Endothelial cell (in vitro differentiated cells): ENCODE measurements at places on chromosomes 7 and 10. TPM values are rescaled to one million over a fixed set of nuclear protein-coding genes. Genes with fewer than 3 reads are reported as not detected.

Gene CLCN1
- total RNA-seq = not detected

Gene AKR1C2
- not detected for total RNA-seq

Gene ZNF282
- 40.0 TPM for total RNA-seq

Gene CDK5
- total RNA-seq = 26.7 TPM

Gene NPSR1
- total RNA-seq = not detected

Gene PLEKHS1
- not detected for total RNA-seq

Gene HOXA9
- 0.80 TPM for total RNA-seq

Gene ACBD5
- total RNA-seq = 14.8 TPM

Gene A1CF
- total RNA-seq = not detected

Gene CASP7
- 11.9 TPM for total RNA-seq

- H3K27ac ChIP-seq = no peak overlapping the region
- DNase-seq = no peak
- no peak overlapping the region for H3K4me3 ChIP-seq
- H3K36me3 ChIP-seq = no peaks in the 10 kb centered on the region
Measured at GRCh38 chr7:46999866-47000265, 582.0 kb downstream of the TNS3 start.

- peak; percentile 63 for DNase-seq
- peaks cover 36% of the 10 kb centered on the region for H3K4me1 ChIP-seq
- H3K27ac ChIP-seq = peak overlapping the region; percentile 99
Measured at GRCh38 chr7:8260871-8261694, 884 bp downstream of the ICA1 start.

DNA sequence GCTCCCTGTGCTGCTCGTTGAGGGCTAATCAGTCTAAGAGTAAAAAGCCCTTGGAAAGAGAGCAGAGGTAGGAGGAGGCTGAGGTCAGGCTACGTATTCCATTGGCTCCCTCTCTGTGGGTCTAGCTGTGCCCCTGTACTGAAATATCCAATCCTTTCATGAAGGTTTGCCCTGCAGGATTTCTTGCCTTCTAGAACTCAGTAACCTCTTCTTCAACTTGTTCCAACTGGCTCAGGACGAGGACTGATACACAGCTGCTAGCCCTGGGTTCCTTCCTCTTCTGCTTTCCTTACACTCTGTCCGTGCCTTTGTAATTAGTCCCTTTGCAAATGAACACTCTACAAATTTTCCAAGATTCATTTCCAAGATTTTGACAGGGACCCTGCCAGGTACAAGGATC is 560.5 kb downstream of the ACTR3B start:
- H3K4me1 ChIP-seq = no peaks in the 10 kb centered on the region
- H3K27ac ChIP-seq = no peak overlapping the region
- H3K4me3 ChIP-seq = no peak overlapping the region

- H3K4me3 ChIP-seq = no peak overlapping the region
- H3K27me3 ChIP-seq = no peaks in the 10 kb centered on the region
- no peak overlapping the region for H3K27ac ChIP-seq
- H3K36me3 ChIP-seq = no peaks in the 10 kb centered on the region
- DNase-seq = no peak
Measured at GRCh38 chr10:7135188-7135587, 275.6 kb downstream of the SFMBT2 start.

GRCh38 chr7:19920705-19921104 is 147.3 kb upstream of the TMEM196 start:
- H3K4me3 ChIP-seq = no peak overlapping the region
- H3K4me1 ChIP-seq = no peaks in the 10 kb centered on the region
- H3K27me3 ChIP-seq = peaks cover 2% of the 10 kb centered on the region

- no peak for DNase-seq
- peaks cover 30% of the 10 kb centered on the region for H3K27me3 ChIP-seq
- H3K4me1 ChIP-seq = peaks cover 53% of the 10 kb centered on the region
- peaks cover 64% of the 10 kb centered on the region for H3K36me3 ChIP-seq
Measured at GRCh38 chr10:119344381-119344780, 137.0 kb downstream of the GRK5 start.

GRCh38 chr10:90845726-90846125 is 12.1 kb downstream of the HTR7 start:
- H3K4me3 ChIP-seq = no peak overlapping the region
- H3K27me3 ChIP-seq = no peaks in the 10 kb centered on the region
- no peak overlapping the region for H3K27ac ChIP-seq
- H3K36me3 ChIP-seq = peaks cover 9% of the 10 kb centered on the region

DNA sequence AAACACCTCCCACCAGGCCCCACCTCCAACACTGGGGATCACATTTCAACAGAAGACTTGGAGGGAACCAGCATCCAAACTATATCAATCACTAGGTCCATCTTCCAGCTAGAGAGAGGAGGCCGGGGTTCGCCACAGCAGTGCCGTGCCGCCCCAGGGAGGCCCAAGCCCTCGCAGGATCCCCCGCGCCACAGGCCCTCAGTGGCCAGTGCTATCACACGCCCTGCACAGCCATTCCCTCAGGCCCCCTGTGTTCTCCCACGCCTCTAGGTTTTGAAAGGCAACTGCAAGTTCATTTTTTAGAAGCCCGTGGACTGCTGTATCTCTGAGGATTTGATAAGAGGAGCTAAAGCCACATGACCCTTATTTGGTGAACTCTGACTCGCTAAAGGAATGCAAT is 136.4 kb downstream of the OAT start:
- no peaks in the 10 kb centered on the region for H3K4me1 ChIP-seq
- no peak overlapping the region for H3K27ac ChIP-seq
- peaks cover 7% of the 10 kb centered on the region for H3K27me3 ChIP-seq
- DNase-seq = no peak

DNA sequence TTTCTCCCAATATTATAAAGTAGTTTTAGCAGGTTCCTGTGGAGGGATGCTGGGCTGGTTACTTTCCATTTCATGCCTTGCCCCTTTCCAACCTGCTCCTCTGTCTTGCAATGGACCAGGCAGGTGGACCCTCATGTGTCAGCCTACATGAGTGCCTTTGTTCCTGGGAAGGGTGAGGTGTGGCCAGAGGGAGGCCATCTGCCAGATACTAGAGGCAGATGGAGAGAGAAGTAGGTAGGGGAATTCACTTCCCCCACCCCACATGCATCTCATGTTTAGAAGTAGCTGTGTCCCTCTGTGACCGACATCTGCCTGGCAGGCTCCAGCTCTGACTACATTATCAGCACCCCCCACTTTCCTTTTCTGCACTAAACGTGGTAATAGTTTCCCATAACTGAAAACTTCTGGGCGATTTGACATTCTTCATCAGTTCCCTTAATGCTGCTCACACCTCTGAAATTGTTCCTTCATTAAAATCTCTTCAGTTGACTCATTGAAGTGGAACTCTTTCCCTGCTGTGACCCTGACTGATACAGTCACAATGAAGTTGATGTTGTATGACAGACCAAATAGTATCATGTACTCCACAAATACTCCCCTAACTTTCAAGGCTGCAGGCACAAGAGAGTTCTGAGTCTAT is 396.3 kb upstream of the FZD8 start:
- no peaks in the 10 kb centered on the region for H3K27me3 ChIP-seq
- no peaks in the 10 kb centered on the region for H3K4me1 ChIP-seq
- H3K4me3 ChIP-seq = no peak overlapping the region

DNA sequence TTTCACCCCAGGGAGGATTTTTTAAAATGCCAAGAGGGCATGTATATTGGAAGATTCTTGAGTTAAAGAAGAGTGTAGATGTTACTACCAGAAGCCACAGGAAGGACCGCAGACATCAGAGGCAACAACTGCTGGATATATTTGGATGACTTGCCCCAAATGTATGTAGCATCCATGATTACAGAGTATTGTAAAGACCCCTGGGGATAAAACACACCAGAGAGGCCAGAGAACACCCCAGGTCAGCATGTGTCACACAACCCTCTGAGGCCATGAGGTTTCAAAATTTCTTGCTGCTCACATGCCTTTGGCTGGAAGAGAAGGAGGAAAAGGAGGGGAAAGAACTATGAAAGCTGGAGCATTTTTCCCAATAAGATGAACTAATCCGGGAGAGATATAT is 108.0 kb upstream of the LSM8 start:
- no peak overlapping the region for H3K27ac ChIP-seq
- H3K27me3 ChIP-seq = no peaks in the 10 kb centered on the region
- no peaks in the 10 kb centered on the region for H3K36me3 ChIP-seq
- H3K4me3 ChIP-seq = no peak overlapping the region
- DNase-seq = no peak
- no peaks in the 10 kb centered on the region for H3K4me1 ChIP-seq

- peaks cover 4% of the 10 kb centered on the region for H3K36me3 ChIP-seq
- DNase-seq = no peak
Measured at GRCh38 chr10:69624245-69624786, 5.7 kb upstream of the FAM241B start.

- no peak overlapping the region for H3K4me3 ChIP-seq
- no peaks in the 10 kb centered on the region for H3K4me1 ChIP-seq
- H3K36me3 ChIP-seq = no peaks in the 10 kb centered on the region
- no peaks in the 10 kb centered on the region for H3K27me3 ChIP-seq
Measured at GRCh38 chr10:20443094-20443493, 454.0 kb downstream of the NEBL start.

GRCh38 chr10:118668228-118668952 is 72.9 kb upstream of the PRLHR start:
- H3K27me3 ChIP-seq = no peaks in the 10 kb centered on the region
- no peak overlapping the region for H3K27ac ChIP-seq
- no peaks in the 10 kb centered on the region for H3K4me1 ChIP-seq

- no peak overlapping the region for H3K4me3 ChIP-seq
- no peaks in the 10 kb centered on the region for H3K27me3 ChIP-seq
- no peak overlapping the region for H3K27ac ChIP-seq
- H3K36me3 ChIP-seq = no peaks in the 10 kb centered on the region
- DNase-seq = no peak
Measured at GRCh38 chr10:88617772-88618300, 31.3 kb downstream of the LIPJ start.

GRCh38 chr7:95421847-95422444 is 12.9 kb downstream of the PON2 start:
- peaks cover 28% of the 10 kb centered on the region for H3K4me1 ChIP-seq
- peak overlapping the region; percentile 79 for H3K27ac ChIP-seq
- H3K36me3 ChIP-seq = peaks cover 22% of the 10 kb centered on the region
- peaks cover 2% of the 10 kb centered on the region for H3K27me3 ChIP-seq
- H3K4me3 ChIP-seq = no peak overlapping the region
- no peak for DNase-seq

GRCh38 chr7:32164341-32164996 is 94.3 kb upstream of the PDE1C start:
- peaks cover 4% of the 10 kb centered on the region for H3K4me1 ChIP-seq
- no peak overlapping the region for H3K4me3 ChIP-seq
- no peak overlapping the region for H3K27ac ChIP-seq
- no peak for DNase-seq

- H3K4me3 ChIP-seq = no peak overlapping the region
- DNase-seq = no peak
- no peaks in the 10 kb centered on the region for H3K27me3 ChIP-seq
- H3K4me1 ChIP-seq = peaks cover 46% of the 10 kb centered on the region
- no peak overlapping the region for H3K27ac ChIP-seq
Measured at GRCh38 chr7:107994421-107995030, 8.4 kb downstream of the LAMB1 start.

DNA sequence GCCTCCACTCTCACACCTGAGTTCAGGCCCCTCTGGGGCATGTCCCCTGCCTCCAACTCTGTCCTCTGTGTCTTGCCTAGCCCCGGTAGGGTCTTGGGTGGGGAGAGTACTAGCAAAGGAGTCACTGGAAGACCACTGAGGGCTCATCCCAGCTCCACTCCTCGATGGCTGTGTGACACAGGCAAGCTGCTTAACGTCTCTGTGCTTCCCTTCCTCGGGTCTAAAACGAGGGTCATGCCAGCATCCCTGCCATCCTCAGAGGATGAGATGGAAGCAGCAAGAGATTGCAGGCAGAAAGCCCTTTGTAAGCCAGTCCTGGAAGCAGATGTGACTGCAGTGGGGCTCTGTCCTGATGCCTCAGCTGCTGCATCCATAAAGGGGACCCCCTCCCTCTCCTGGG is 15.2 kb upstream of the C10orf105 start:
- H3K27me3 ChIP-seq = peaks cover 3% of the 10 kb centered on the region
- H3K36me3 ChIP-seq = no peaks in the 10 kb centered on the region
- no peak overlapping the region for H3K27ac ChIP-seq
- no peak for DNase-seq
- peaks cover 16% of the 10 kb centered on the region for H3K4me1 ChIP-seq
